ENCODE measurements at places on chromosomes 1 and 21.

DNA sequence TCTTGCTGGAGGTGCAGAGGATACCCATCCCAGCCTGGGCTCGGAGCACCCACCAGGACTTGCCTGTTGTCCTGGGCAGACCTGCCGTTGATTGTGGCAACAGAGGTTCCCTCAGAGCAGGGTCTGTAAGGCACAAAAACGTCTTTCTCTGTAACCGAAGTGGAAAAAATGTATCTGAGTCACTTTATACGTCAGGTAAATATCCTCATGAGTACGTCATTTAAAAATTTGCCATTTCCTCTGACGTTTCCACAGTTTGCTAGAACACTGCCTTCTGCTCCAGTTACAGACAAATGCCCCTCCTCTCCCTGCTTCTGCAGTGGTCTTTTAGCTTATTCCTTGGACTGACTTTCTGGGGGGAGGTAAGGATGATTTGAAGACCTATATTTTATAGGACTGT, 326.8 kb downstream of the HHAT start:
- no peak for DNase-seq

GRCh38 chr1:116949213-116949985, 39.7 kb downstream of the PTGFRN start:
- DNase-seq, result no peak

GRCh38 chr1:154744352-154745035, 125.6 kb downstream of the KCNN3 start:
- no peak for DNase-seq

DNA sequence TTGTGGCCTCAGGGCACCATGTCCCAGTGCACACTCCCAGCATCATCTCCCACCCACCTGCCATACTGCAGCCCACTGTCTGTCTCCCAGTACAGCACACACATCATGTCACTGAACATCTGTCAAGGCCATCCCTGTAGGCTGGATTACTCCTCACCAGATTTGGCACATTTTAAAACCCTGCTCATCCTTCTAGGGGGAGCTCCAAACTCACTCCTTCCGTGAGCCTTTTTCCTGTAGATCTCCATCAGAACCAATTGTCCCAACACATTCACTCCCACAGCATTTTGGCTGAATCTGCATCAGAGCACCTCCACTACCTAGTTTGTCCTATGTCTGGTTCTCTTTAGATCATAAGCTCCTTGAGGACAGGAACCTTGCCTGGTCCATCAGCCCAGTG, 58.6 kb upstream of the GRIK3 start:
- DNase-seq, result no peak

DNA sequence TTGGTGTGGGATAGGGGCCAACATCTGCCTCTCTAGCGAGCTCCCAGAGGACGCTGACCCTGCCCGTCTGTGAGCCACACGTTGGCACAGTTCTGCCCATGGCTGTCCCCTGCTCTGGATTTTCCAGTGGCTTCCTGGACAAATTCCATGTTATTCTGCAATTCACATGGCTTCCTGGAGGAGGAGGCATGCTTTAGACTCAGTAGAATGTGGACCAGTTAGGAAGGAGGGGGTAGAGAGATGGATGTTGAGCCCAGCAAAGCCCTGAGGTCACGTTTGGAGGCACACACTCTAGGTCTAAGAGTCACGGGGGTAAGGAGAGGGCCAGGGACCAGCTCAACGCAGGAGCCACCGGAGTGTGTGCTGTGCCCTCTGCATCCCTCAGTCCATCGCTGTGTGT, 12.2 kb downstream of the COL8A2 start:
- DNase-seq, result no peak

GRCh38 chr1:87143413-87144135, 185.1 kb upstream of the LMO4 start:
- DNase-seq, result no peak

- DNase-seq, result no peak
Measured at GRCh38 chr1:26195805-26196204, 5.4 kb downstream of the CATSPER4 start.
